Stimulated activated naive CD8-positive, alpha-beta T cell treated with anti-CD3 and anti-CD28 coated beads, Interleukin-15, amount 100 ng/mL, for 72 hours (primary cell): ENCODE measurements at places on chromosomes 1 and 21.

DNA sequence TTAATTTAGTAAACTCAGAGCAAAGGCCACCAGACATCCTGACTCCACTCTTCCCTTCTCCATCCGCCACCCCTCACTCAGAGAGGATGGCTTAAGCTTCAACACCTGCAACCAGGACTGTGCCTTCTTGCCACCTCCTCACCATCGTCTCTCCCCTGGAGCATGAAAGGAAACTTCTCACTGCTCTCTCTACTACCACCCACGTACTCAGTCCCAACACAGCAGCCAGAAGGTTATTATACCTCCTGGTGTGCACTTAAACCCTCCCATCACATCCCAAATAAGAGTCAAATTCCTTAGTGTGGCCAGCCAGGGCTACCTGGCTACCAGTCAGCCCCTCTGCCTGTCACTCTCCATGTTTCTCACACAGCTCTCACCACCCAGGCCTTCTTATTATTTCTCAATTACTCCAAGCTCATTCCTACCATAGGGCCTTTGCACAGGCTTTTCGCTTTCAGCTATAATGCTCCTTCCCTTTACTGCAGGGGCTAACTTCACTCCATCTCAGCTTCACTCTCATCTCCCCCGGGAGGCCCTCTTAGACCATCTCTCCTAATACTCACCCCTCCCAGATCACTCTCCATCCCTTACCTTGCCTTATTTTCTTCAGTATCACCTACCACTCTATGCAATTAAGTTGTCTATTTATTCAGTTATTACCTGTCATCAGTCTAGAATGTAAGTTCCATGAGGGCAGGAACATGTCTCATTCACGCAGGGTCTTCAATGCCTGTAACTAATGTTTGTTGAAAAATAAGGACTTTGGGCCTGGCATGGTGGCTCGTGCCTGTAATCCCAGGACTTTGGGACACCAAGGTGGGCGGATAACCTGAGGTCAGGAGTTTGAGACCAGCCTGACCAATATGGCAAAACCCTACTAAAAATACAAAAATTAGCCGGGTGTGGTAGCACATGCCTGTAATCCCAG is 137.5 kb downstream of the TOMM20 start:
- DNase-seq, result no peak

DNA sequence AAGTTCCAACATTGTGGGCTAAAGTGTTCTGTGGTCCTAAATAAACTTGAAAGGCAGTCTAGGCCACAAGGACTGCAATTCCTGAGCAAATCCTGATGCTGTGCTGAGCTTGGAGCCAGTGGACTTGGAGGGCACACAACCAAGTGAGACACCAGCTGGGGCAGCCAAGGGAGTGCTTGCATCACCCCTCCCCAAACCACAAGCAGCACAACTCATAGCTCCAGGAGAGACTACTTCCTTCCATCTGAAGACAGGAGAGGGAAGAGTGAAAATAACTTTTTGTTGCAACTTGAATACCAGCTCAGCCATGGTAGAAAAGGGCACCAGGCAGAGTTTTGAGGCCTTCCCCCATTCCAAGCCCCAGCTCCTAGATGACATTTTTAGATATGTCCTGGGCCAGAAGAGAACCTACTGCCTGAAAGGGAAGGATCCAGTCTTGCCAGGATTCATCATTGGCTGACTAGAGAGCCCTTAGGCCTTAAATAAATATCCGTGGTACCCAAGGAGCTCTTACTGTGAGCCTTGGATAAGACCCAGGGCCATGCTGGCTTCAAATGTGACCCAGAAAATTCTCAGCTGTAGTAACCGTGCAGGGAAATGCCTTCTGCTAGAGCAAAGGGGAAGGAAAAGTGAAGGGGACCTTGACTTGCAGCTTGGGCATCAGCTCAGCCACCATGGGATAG is 35.4 kb upstream of the LRRC8B start:
- no peak for DNase-seq

DNA sequence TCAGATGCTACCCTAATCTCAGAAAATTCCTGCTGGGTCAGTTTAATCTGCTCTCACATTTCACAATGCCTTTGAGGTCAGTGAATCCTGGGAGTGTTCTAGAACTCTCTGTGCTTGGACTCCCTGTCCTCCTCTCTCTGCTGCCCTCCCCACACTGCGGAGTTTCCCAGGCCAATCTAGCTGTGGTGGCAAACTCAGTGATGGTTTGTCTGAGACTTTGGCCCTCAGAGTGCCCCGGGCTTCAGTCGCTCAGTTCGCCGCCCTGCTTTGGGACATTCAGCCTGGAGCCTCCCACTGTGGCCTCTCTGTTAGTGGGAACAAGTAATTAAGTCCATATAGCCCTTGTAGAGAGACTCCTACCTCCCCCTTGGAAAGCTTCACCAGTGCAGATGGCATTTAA is 7.1 kb downstream of the C1orf226 start:
- DNase-seq, result no peak

GRCh38 chr1:184945029-184945428 is 29.3 kb downstream of the NIBAN1 start:
- DNase-seq, result no peak

- DNase-seq, result no peak
Observed at GRCh38 chr1:58870298-58870676, 86.4 kb upstream of the JUN start.

GRCh38 chr1:50977575-50978143 is 7.6 kb downstream of the CDKN2C start:
- peak; percentile 41 for DNase-seq

GRCh38 chr1:55272994-55273393 is 57.8 kb upstream of the USP24 start:
- no peak for DNase-seq

- no peak for DNase-seq
Observed at GRCh38 chr1:81654147-81654546, 146.6 kb upstream of the ADGRL2 start.

- DNase-seq, result peak; percentile 52
Observed at GRCh38 chr1:84996846-84997666, at the start of gene MCOLN2. Gene MCOLN2 (minus strand): TSS chr1:84997113. CDS start chr1:84996872, 241 bp downstream.

DNA sequence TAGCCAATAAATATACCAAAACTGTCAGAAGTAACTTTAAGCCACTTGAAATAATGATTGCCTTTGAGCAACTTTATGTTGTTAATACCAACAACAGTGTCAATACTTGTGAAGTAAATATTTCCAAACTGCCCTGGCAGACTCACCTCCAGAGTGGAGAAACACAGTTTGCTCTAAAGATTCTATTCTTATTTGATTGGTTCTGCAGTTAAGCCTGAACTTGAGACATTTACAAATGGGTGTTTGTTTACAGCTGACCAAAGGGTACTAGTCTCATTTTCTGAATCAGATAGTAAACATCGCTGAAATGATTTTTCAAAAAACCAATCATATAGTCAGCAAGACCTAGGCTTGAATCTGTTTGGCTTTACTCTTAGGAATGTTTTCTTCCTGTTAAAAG is 1.3 kb upstream of the MYOC start:
- no peak for DNase-seq

DNA sequence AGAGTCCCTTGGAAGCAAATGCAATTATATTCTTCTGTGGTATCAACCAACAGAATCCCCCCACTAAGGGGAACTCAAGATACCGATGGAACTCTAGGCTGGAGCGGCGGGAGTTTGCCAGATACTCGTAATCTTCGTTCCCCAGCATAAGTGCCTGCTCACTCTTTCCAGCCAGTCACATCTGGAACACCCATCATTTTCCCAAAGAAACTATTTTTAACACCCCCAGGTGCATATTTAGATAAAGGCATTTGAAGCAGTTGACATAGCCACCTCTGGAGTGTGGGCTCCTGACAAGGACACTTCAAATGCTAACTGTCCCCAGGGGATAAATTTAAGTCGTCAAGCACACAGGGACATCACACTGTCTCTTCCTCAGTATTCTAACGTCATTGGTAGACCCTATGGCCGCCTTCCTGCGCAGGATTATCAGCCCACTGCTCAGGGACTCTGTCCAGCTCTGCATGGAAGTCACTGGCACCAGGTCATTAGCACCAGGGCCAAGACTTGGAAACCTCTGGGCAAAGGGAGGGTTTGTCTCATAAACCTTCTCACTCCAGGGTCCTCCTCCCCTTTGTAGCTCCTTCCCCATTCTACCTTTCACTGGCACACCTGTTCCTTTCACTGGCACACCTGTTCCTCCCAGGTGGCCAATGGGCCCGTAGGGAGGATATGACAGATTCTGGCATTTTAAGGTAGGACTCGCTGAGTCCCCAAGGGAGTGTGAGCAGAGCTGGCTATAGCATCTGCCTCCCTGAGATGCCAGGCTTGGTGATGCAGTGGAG is 48.8 kb downstream of the H3-3A start:
- no peak for DNase-seq

DNA sequence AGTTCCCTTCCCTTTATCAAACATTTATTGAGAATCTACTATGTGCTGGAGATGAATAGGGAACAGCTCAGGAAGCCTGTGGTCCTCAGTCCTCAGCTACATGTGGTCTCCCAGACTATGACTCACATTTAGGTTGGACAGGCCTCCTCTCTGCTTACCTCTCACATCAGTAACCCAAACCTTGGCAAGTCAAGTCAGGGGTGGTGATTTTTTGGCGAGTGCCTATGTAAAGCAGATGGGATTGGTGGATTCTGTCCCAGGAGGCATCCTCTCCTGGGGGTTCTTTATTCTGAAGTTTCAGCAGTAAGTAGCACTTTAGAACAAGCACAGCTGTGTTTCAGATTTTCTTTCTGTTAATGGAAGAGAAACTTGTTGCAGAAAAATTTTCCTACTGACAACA is 241.3 kb downstream of the PRDM2 start:
- DNase-seq, result no peak

DNA sequence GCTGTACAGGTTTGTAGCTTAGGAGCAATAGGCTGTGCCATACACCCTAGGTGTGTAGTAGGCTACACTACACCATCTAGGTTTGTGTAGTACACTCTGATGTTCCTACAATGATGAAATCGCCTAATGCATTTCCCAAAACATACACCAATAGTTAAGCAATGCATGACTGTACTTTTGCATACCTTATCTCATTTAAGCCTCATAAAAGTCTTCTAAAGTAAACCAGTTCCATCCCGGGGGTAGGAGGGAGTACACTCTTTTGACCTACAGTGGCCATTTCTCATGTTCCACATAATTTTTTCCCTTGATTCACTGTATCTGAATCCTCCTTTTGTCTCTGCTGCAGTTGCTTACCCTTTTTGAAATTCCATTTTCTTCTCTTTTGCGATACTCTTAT is 12.2 kb downstream of the TRMT13 start:
- DNase-seq, result no peak

GRCh38 chr1:219367496-219367895 is 193.8 kb downstream of the LYPLAL1 start:
- no peak for DNase-seq

DNA sequence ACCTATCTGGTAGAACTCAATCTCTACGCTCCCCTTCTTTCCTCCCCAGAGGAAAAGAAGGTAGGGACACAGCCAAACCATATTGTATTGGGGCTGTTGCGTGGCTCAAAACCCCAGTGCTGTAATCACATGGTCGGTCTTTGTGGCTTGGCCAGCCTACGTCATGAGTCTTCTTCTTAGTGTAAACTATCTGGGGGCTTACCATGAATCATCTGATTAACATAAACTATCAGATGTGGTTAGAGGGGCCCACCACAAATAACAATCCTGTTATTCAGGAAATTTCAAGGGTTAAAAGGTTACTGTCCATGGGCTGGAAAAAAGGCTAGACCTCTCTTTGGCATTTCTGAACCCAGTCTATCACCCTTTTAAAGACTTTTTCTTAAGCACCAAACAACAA is 49.5 kb upstream of the GPR52 start:
- peak; percentile 5 for DNase-seq

DNA sequence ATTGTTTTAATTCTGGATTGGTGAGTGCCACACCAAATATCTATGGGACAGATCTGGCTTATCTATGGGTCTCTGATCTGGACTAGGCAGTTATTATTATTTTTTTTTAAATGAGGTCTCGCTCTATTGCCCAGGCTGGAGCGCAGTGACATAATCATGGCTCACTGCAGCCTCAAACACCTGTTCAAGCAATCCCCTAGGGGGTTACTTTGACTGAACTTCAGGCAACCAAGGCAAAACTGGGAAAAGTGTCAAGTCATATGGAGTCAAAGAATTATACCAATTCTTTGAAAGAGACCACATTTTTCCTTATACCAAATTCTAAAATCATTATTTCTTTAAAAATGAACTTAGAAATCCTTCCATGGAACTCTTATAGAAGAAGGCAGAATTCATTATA is 129.1 kb upstream of the HOOK1 start:
- no peak for DNase-seq

DNA sequence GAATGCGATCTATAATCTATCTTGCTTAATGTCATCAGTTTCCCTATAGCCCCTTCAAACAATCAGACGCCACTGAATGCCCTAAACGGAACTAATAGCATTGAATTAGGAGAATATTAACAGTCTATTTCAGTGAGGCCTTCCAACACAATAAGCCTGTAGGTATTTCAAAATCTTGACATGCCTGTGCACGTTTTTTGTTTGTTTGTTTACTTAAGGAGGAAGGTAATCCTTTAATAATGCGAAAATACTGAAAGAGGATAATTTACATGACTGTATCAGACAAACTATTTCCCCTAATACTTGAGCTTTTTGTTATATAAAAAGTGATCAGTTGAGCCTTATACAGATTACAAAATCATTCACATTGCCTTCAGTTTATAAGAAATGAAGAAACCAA is 29.0 kb upstream of the JAK1 start:
- no peak for DNase-seq

GRCh38 chr1:179818743-179819173 is 58.8 kb downstream of the TOR1AIP2 start:
- DNase-seq, result no peak

DNA sequence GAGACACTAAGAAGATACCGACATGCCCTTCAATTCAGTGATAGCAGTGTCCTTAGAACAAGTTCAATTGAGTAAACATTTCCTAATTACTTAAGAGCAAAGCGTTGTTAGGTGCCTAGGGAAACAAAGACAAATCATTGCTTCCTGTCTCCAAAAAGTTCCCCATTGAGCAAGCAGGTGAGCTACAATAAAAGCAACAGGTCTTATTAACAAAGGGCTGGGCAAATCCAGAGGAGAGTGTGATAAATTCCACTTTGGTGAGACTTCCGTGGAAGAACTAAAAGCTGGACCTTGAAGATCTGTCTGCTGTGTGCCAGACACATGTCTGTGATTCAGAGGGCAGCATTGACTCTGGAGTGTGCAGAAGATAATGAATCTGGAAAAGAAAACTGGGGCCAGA is 1.9 kb upstream of the TUT4 start:
- no peak for DNase-seq

DNA sequence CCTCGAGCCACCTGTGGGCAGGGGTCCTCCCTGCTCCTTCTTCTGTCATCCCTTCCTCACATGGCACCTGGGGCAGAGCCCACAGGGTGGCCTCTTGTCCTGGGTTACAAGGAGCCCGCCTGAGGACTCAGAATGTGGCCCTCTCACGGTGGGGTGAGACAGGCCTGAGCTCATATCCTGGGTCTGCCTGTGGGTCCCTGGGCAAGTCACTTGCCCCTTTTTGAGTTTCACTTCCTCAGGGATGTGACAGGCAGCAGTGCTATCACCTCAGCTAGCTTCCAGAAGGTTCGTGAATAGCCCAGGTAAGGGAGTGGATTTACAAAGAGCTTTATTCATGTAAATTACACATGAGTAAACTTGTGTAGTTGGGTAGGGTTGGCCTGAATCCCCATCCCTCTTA is 33.5 kb downstream of the HTR6 start:
- no peak for DNase-seq
